Urinary bladder (tissue), 4 donors: ENCODE measurements at places on chromosomes 3 and 15. TPM values are rescaled to one million over a fixed set of nuclear protein-coding genes. Genes with fewer than 3 reads are reported as not detected.

OR5K1 gene
- total RNA-seq, result not detected

- DNase-seq, result no peak
Measured at GRCh38 chr3:2765002-2765579, 345.1 kb downstream of the IL5RA start.

- no peak for DNase-seq
Measured at GRCh38 chr3:113898892-113899291, 48.9 kb upstream of the ZDHHC23 start.

- no peak for DNase-seq
Measured at GRCh38 chr3:56970461-56970879, 90.0 kb upstream of the SPATA12 start.

SLC28A1 gene
- 0.11 TPM for total RNA-seq

DNA sequence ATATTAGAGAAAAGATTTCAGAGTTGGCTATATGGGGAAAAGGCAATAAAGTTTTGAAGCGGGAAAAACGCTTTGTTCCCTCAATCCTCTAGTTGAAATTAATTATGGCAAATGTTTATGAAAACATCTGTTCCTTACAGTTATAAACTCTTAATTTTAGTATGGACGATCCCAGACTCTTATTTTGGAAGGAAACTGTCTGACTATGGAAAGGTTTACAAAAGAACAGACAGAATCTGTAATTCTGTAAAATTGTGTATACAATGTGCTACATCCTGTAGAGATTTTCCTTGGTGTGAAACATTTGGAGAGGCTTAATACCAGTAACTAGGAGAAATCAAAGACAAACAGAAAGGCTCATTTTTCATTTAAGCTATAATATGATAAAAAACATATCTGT, 311.8 kb downstream of the TBC1D5 start:
- no peak for DNase-seq

GRCh38 chr15:85154061-85154460, 172.4 kb downstream of the PDE8A start:
- peak; percentile 29 for DNase-seq

ATP13A5 gene
- not detected for total RNA-seq

DNA sequence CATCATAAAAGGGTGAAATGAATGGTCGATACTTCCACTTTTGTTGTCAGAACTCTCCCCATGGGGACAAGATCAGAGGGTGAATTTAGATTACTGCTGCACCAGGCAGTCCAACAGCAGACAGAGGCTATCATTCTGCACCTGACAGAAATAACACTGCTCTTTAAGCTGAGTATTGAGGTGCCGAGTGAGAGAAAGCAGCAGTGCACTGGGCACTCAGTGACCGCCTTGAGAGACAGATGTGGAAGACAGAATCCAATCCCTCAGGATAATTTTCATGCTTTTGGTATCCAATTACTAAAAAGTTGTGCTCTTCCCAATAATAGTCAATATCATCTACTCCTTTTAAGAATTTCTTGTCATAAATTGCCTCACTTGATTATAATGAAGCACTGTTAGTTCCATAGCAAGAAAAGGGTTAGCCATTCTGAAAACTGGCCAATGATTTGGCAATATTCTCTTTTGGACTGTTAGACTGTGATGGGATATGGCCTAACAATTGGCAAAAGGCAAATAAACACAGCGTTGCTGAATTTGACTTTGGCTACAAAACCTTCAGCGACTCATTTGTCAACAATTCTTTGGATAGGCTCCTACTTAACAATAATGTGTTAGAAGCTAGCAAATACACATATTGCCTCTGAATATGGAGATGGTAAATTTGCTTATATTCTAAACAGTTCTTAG, 5.5 kb downstream of the FGF7 start:
- DNase-seq, result no peak

- DNase-seq, result no peak
Measured at GRCh38 chr3:19811689-19812088, 122.3 kb downstream of the EFHB start.

- DNase-seq, result no peak
Measured at GRCh38 chr3:39641274-39641673, 168.1 kb upstream of the MYRIP start.

RTP1 gene
- total RNA-seq, result not detected

DNA sequence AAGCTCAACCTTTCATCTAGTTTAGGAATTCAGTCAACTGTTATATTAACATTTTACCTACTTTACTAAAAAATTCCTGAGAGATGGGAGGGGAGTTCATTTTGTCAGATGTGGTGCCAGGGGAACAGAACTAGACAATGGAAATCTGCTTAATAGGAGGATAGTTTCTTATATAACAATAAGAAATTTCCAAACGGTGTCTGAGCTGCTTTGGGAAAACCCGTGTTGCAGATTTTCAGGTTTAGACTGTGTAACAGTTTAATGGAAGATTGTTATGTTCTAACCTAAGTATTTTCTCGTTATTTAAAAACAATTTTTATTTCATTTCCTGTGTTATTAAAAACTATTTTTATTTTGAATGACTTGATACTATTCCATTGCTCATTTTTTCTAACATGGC, 19.3 kb downstream of the IQGAP1 start:
- DNase-seq, result no peak

- no peak for DNase-seq
Measured at GRCh38 chr15:68413363-68414205, 18.4 kb downstream of the ITGA11 start.

GRCh38 chr3:71685686-71686085, 39.5 kb downstream of the EIF4E3 start:
- no peak for DNase-seq

EFHB gene
- total RNA-seq, result not detected

DNA sequence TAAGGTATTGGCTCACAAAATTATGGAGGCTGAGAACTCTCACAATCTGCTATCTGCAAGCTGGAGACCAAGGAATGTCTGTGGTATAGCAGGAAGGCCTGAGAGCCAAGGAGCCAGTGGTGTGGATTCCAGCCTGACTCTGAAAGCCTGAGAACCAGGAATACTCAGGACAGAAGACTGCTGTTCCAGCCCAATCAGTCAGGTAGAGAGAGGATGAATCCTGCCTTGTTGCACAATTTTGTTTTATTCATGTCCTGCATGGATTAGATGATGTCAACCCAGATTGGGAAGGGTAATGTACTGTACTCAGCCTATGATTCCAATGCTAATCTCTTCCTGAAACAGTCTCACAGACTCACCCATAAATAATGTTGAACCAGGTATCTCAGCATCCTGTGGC, 312.4 kb upstream of the KCNMB2 start:
- DNase-seq, result no peak

- no peak for DNase-seq
Measured at GRCh38 chr3:24242012-24242698, 252.5 kb downstream of the THRB start.
